ENCODE measurements at places on chromosomes 1 and 21.

GRCh38 chr21:33944185-33944763 is 28.7 kb upstream of the ATP5PO start:
- DNase-seq = no peak

DNA sequence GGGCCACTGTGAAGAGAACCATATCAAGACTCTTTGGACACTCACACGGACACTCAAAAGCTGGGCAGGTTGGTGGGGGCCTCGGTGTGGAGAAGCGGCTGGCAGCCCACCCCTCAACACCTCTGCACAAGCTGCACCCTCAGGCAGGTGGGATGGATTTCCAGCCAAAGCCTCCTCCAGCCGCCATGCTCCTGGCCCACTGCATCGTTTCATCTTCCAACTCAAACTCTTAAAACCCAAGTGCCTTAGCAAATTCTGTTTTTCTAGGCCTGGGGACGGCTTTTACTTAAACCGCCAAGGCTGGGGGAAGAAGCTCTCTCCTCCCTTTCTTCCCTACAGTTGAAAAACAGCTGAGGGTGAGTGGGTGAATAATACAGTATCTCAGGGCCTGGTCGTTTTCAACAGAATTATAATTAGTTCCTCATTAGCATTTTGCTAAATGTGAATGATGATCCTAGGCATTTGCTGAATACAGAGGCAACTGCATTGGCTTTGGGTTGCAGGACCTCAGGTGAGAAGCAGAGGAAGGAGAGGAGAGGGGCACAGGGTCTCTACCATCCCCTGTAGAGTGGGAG is 36.3 kb upstream of the TDRD10 start:
- DNase-seq = no peak

GRCh38 chr1:91278754-91279153 is 125.9 kb downstream of the HFM1 start:
- peak; percentile 32 for DNase-seq

- no peak for DNase-seq
Measured at GRCh38 chr1:93821423-93822144, 57.4 kb downstream of the DNTTIP2 start.

GRCh38 chr1:158045639-158046038 is 52.2 kb downstream of the KIRREL1 start:
- DNase-seq = peak; percentile 63

DNA sequence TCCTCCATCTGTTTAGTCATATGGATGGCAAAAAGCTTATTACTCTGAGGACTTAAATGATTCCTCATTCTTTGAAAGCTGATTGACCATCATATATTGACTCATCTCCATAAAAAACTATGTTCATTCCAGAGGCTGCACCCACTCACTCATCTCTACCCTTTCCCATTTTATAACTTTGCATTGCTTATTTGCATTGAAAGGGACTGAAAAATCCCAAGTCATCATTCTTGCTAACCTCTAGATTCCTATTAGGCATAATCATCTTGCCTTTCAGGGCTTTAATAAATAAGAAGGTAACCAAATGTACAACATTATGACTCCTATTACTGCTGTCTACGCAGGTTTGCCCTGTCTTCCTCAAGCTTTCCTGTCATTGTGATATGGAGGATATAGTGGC is 1180.3 kb upstream of the B3GALT2 start:
- DNase-seq = no peak

DNA sequence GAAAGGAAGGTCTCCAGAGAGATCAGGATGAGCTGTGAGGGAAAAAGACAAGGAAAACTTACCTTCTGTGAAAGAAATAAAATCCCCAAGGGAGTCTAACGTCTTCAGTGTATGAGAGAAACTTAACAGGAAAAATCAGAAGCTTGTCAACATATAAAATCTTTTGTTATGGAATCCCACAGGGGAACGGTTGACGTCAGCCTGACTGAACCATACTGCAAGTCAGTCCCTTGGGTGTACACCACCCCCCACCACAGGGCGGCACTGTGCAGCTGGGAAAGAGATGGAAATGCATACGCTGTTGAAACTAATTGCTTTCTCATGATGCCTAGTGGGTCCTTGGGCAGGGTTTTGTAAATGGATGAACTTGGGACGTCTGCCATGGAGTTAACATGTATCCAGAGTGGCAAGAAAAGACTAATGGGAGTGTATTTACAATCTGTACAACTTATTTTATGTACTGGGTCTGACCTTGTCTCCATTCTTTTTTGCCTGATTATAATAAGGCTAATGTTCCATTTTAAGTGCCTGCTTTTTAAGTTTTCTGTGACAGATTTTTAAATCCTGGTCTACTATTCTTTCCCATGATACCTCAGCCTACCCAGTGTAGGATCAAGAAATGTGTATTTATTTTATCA is 22.7 kb downstream of the UTP25 start:
- DNase-seq = peak; percentile 83

DNA sequence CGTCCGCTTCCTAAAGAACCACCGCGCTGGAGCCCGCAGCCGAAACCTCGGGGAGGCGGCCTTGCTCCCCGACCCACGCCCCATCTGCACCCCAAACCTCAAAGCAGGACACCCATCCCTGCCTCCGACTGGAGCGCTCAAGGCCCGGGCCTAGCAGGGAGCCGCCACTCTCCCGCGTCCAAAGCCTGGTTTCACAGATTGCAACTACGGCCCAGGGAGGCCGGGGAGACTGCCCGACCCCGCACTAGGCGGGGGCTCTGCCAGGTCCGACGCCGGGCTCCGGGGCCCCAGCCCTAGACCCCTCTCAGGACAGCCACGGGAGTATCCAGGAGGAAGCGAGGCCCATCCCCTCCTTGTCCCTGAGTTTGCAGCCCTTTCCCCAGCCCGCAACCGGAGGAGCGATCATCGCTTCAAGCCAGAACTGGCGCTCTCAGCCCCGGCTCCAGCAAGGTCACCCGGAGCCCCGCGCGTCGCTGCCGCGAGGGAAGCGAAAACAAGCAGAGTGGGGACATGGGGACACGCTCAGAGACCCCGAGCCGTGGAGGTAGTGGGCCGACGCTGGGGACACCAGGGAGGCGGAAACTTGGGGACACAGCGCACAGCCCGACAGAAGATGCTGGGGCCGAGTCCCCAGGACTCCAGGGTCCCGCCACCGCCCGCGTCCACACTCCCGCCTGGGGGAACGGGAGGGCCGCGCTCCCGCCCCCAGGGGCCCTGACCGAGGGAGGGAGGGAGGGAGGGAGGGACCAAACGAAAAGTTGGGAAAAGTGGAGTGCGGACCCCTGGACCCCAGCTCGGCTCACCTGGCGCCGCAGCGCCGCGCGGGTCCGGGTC is 433 bp downstream of the TMEM200B start:
- peak; percentile 27 for DNase-seq

DNA sequence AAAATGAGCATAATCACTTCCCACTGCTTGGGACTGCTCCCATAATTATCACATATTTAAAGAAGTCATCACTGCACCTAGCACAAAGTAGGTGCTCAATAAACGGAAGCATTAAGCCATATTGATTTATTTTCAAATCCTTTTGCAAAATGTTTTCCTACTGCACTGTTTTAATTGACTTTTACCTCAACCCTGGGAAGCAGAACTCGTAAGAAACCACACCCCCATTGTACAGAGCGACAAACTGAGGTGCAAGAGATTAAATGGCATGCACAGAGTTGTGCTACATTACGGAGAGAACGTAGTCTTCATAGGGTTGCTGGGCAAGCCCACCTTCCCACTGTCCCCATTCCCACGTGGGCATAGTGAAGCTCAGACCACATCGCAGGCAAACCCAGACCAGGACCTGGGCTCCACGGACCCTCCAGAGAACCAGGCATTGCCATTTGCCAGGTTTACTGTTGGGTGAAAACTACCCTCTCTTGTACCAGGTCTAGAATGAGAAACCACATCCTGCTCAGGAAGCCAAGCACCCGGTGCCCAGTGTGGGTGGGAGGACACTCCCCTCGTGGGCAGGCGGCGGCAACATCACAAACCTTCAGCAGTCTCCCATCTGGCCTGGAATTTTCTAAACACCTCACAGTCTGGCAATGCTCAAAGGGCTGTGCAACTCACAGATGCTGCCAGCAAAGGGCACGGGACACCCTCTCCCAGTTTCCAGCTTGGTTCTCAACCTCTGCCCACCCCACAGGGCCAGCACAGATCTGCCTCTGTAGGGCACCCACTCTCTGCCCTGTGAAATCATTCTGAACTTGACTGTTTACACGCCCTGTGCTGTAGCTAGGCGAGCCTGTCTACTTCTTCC is 8.2 kb downstream of the IFFO2 start:
- DNase-seq = peak; percentile 25

- no peak for DNase-seq
Measured at GRCh38 chr1:92747735-92748134, 37.2 kb downstream of the EVI5 start.

DNA sequence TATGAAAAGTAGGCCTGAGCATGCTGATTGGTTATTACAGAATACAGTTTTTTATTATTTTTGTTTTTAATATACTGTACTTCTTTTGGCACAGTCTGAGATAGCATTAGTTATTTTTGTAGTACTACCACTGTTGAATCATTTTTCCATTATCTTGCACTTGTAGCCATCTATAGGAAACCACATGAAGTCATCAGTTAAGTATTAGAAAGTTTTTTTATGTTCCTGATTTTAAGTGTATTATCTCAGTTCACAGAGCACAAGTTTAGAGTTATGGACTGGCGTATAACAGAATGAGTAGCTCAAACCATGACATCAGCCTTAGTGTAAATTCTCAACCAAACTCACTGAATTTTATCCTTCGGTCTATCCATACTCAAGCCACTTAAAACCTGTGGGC is 22.8 kb downstream of the DHX9 start:
- no peak for DNase-seq

- DNase-seq = no peak
Measured at GRCh38 chr1:85650645-85651044, 57.6 kb downstream of the ZNHIT6 start.

DNA sequence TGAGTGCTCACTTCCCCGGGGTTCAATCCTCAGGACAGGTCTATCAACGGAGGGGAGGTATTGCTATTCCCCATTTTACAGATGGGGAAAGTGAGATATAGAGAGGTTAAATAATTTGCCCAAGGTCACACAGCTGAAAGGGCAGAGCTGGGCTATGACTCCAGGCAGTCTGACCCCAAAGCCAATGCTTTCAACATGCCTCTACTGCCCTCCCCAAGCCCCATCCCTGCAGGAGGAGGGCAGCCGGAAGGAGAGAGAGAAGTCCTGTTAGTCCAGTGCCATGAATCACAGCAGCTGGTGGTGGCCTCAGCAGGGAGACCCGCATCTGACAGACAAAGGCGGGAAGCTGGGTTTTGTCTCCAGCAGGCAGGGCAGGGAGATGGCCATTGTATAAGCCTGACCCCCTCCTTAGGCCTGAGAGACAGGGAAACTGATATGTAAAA is 20.0 kb upstream of the CLIC4 start:
- DNase-seq = no peak

GRCh38 chr21:43303275-43304178 is 123.4 kb downstream of the SIK1 start:
- no peak for DNase-seq

DNA sequence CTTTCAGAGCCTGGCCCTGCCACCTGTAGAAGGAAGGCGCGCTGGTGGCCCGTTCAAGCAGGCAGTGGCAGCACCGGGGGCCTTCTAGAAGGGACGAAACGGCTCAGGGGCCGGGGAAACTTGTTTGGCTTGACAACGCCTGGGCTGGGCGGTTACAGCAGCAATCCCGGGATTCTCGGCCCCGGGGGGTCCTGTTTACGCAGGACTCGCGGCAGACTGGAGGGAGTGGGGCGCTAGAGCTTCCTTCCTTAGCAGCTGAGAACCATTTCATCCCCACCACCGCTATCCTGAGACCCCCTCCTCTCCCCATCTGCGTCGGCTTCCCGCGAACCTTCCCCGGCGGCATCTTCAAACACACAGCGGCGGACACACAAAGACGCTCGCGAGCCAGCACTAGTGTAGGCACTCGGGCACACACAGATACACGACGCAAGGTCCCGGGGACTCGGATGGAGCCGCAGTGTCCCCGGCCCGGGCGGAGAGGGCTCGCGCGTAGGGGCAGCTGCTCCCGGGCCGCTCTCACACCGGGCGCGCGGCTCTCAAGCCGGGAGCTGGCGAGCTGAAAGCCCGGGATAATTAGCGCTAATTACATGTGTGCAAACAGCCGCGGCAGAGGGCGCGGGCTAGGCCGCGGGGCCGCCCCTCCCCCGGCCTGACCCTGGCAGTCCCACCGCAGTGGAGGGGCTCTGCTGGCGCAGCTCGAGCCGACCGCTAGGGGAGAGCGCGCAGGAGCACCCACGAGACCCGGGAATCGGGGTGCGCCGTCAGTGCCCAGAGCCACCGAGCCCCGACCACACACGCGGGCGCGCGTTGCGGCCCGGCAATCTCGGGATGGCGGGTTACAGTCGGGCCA is 271.4 kb downstream of the FOXD2 start:
- peak; percentile 33 for DNase-seq

GRCh38 chr1:151193856-151194255 is 3.9 kb upstream of the VPS72 start:
- peak; percentile 12 for DNase-seq

GRCh38 chr1:43441894-43442637 is 11.7 kb downstream of the HYI start:
- DNase-seq = no peak

GRCh38 chr1:227890451-227891222 is 57.1 kb downstream of the WNT9A start:
- DNase-seq = no peak

DNA sequence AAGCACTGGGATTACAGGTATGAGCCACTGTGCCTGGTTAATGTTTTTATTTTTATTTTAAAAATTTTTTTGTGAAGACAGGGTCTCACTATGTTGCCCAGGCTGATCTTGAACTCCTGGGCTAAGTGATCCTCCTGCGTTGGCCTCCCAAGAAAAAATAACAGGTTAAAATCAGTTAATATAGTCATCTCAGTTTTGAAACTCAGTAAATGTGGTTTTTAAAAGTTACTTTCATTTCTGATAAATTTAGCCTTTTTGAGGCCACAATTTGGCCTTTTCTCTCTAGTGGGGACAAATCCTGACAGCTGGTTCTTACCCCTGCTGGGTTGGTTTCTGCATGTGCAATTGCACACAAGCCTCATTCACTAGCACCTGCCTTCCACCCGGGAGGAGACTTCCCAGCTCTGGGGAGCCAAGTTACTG is 13.3 kb downstream of the PMF1 start:
- no peak for DNase-seq

DNA sequence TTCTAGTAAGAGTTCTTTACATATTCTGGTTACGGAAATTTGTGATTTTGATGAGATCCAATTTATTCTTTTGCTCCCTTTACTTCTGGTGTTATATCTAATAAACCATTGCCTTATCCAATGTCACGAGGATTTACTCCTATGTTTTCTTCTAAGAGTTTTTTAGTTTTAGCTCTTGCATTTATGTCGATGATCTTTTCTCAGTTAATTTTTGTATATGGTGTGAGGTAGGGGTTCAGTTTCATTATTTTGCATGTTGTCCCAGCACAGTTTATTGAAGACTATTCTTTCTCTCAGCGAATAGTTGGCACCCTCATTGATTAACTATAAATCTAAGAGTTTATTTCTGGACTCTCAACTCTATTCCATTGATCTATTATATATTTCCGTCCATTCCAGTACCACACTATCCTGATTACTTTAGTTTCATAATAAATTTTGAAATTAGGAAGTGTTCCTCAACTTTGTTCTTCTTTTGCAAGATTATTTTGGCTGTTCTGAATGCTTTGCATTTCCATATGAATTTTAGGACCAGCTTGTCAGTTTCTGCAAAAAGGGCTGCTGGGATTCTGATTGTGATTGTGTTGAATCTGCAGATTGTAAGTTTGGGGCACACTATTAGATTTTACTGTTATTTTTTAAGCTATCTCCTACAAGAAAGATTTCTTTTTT is 4.0 kb downstream of the KDM1A start:
- no peak for DNase-seq
